ENCODE measurements at places on chromosomes 2 and 18.

- no peak overlapping the region for H3K27ac ChIP-seq
- no peak overlapping the region for H3K4me3 ChIP-seq
- H3K36me3 ChIP-seq = peaks cover 9% of the 10 kb centered on the region
Measured at GRCh38 chr2:222468346-222468745, 44.0 kb downstream of the SGPP2 start.

DNA sequence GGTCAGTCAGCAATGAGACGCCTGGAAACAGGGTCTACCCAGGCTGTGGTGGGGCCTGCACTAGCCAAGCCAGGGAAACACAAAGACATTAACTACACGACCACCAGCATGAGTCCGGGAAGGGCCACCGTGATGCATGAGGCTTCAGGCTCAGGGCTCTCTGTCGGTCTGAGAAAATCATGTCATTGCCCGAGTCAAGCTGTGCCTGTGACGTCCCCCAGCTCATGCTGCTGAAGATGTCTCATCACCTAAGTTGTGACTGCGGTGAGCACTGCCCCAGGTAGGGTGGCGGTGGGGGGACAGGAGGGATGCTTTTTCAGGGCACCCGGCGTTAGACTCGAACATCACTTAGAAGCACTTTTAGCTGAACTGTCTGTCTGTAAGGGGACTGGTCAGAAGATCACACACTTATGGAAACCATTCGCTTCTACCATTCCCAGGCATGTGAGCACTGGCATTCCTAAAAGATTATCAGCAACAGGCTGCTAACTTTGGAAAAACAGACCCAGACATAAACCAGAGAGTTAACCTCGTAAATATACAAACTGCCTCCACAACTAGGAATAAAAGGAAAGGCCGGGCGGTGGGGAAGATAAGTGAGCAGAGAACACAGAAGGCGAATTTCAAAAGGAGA lies 234.5 kb downstream of the HDAC4 start:
- H3K27ac ChIP-seq = no peak overlapping the region
- H3K4me1 ChIP-seq = peaks cover 26% of the 10 kb centered on the region
- H3K36me3 ChIP-seq = peaks cover 30% of the 10 kb centered on the region
- H3K27me3 ChIP-seq = no peaks in the 10 kb centered on the region
- H3K4me3 ChIP-seq = no peak overlapping the region

DNA sequence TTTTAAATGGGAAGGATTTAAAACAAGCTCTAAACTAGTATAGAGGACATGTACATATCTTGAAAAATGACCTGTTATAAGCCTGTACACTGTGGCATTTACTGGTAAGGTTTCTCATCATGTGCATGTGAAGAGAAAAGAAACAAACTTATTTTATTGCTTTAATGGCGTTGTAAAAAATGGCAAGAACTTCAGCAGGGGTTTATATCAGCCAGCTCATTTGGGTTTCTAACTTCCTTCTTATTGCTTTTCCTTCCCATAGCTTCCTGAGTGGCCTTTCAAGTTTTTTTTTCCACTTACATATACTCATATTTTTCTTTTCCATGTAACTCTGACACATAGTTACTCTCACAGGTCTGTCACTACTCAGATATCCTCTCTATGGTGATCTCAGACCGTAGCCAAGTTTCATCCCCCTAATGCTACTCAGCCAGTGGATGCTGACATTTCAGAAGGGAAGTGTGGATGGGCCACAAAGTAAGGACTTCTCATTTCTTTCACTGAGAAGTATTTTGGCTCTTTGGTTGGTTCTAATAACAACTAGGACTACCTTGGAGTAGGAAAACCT lies 198.2 kb downstream of the PARD3B start:
- H3K27me3 ChIP-seq = no peaks in the 10 kb centered on the region
- DNase-seq = no peak
- H3K4me3 ChIP-seq = no peak overlapping the region
- H3K4me1 ChIP-seq = no peaks in the 10 kb centered on the region
- no peak overlapping the region for H3K27ac ChIP-seq

- H3K36me3 ChIP-seq = peaks cover 38% of the 10 kb centered on the region
- H3K27me3 ChIP-seq = no peaks in the 10 kb centered on the region
- DNase-seq = no peak
- no peak overlapping the region for H3K4me3 ChIP-seq
- peaks cover 6% of the 10 kb centered on the region for H3K4me1 ChIP-seq
Measured at GRCh38 chr18:76881744-76882143, 59.4 kb downstream of the ZNF236 start.

DNA sequence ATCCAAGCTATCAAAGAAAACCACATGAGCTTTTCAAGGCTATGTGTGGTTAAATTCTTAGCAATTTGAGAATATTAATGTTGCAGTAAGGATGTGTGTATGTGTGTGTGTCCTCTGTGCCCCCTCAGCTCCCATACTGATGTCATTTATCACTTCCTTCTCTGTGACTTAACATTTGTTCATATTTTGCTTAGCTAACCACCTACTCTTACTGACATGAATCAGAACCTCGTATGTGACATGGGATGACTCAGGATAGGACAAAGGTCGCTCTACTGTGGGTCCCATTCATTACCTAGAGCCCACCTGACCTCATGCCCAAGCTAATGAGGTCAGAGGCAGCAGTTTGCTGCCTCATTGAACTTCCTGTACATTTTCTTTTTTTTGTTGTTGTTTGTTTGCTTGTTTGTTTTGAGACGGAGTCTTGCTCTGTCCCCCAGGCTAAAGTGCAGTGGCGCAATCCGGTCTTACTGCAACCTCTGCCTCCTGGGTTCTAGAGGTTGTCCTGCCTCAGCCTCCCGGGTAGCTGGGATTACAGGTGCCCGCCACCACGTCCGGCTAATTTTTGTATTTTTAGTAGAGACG lies 36.3 kb downstream of the MOGAT1 start:
- no peak overlapping the region for H3K4me3 ChIP-seq
- no peak overlapping the region for H3K27ac ChIP-seq
- H3K4me1 ChIP-seq = peaks cover 11% of the 10 kb centered on the region

DNA sequence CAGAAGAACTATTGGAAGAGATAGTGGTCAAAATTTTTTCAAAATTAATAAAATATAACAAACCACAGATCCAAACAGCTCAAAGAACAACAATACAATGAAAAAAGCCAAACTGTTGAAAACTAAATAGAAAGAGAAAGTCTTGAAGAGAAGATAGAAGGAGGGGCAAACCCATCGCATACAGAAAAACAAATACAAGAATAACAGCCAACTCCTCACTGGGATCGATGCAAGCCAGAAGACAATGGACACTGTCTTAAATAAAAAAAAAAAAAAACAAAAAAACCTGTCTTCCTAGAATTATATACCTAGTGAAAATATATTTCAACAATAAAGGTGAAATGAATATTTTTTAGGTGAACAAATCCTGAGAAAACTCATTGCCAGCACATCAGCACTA lies 34.1 kb upstream of the ARHGAP25 start:
- H3K36me3 ChIP-seq = peaks cover 2% of the 10 kb centered on the region
- H3K4me1 ChIP-seq = peaks cover 8% of the 10 kb centered on the region
- no peak overlapping the region for H3K27ac ChIP-seq
- peaks cover 18% of the 10 kb centered on the region for H3K27me3 ChIP-seq
- H3K4me3 ChIP-seq = no peak overlapping the region
- no peak for DNase-seq

DNA sequence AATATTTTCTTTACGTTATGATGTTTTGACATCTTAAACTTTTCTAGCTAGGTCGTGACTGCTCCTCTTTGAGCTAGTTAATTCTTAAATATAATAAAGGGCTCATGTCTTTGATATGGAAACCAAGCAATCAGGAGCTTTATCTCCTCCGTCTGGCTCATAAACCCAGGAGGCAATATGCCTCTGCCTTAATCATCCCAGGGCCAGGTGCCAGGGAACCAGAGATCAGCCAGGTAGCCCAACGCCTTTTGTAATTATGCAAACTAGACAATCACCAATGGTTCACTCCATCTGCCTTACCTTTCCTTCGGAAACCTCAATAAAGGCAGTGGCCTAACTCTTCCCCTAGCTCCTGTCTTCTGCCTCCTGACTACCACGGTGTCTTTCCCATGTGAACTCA lies 213.7 kb downstream of the KCNJ3 start:
- no peak overlapping the region for H3K4me3 ChIP-seq
- H3K4me1 ChIP-seq = no peaks in the 10 kb centered on the region
- no peaks in the 10 kb centered on the region for H3K36me3 ChIP-seq
- DNase-seq = no peak

GRCh38 chr2:46461709-46462171 lies 17.6 kb upstream of the TMEM247 start:
- peaks cover 9% of the 10 kb centered on the region for H3K4me1 ChIP-seq
- no peaks in the 10 kb centered on the region for H3K27me3 ChIP-seq
- DNase-seq = no peak
- H3K27ac ChIP-seq = no peak overlapping the region
- no peak overlapping the region for H3K4me3 ChIP-seq

GRCh38 chr18:59087391-59087790 lies 52.3 kb upstream of the SEC11C start:
- H3K27me3 ChIP-seq = peaks cover 17% of the 10 kb centered on the region
- DNase-seq = no peak
- H3K4me1 ChIP-seq = peaks cover 5% of the 10 kb centered on the region

- H3K27ac ChIP-seq = no peak overlapping the region
- no peaks in the 10 kb centered on the region for H3K36me3 ChIP-seq
- H3K27me3 ChIP-seq = peaks cover 2% of the 10 kb centered on the region
- H3K4me1 ChIP-seq = peaks cover 6% of the 10 kb centered on the region
Measured at GRCh38 chr2:118124288-118124891, 36.1 kb downstream of the INSIG2 start.

DNA sequence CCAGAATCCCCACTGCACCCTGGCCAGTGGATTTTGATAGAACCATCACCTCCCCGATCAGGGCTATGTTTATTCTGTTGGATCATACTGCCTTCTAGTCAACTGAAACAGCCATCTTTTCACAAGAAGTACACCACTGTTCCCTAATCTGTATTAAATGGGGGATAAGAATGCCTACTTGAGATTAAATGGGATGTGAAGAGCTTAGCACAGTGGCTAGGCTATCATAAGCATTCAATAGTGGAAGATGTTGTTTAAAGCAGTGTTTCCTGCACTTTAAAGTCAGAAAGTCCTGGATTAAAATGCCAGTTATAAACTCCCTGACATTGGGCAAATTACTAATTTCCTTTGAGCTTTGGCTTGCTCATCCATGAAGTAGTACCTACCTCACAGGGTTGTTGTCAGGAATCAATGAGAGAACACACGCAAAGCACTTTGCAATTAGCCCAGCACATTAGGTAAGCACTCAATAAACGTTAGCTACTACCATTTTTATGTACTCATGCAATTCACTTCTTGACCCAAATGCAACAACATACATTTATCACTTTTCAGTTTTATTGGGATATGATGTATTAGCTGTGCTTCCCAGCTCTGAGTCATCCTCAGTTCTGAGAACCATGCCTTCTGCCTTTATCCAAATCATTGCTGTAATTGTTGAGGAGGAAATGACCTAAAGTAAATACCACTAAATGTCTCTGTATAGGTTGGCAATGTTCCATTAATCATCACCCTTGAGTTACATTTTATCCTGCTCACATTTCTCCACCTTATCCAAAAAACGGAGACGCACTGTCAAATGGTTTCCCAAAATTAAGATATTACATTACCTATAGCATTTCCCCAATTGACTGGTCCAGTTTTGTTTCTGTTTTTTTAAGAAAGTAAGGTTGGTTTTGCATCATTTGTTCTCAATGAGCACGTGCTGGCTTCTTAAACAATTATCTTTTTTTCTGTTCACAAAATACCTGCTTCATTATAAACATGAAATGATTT lies 2.1 kb downstream of the TMEM247 start:
- no peaks in the 10 kb centered on the region for H3K36me3 ChIP-seq
- no peak for DNase-seq
- peaks cover 7% of the 10 kb centered on the region for H3K27me3 ChIP-seq
- H3K27ac ChIP-seq = no peak overlapping the region

All from activated T-helper 1 cell treated with anti-CD3 and anti-CD28 coated beads, Interleukin-12 subunit alpha, Interleukin-12 subunit beta, Interleukin-2, Interleukin-4 antibody, amounts not matched to agents 30 ng/mL and 10 ng/mL and 1 ng/mL, durations not matched to agents 14 hours and 24 hours and 36 hours (primary cell).